RPMI8226 (cell line): ENCODE measurements at places on chromosomes 5 and 9.

DNA sequence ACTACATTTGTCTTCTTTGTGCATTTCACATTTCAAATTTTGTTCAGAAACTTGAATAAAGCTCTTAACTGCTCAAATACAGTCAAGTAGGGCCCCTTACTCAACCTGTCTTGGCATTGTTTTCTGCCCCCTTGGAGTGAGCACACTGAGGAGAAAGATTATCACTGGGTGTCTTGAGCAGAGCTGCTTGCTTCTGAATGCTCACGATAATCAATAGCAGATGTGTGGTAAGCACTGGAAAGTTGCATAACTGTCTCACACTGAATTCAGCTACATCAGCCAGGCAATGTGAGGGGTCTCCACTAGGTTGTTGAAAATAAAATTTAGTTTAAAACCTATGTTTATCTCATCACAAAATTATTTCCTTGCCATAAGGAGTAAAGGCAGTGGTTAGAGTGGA is 7.8 kb upstream of the TNFAIP8 start:
- DNase-seq: no peak

DNA sequence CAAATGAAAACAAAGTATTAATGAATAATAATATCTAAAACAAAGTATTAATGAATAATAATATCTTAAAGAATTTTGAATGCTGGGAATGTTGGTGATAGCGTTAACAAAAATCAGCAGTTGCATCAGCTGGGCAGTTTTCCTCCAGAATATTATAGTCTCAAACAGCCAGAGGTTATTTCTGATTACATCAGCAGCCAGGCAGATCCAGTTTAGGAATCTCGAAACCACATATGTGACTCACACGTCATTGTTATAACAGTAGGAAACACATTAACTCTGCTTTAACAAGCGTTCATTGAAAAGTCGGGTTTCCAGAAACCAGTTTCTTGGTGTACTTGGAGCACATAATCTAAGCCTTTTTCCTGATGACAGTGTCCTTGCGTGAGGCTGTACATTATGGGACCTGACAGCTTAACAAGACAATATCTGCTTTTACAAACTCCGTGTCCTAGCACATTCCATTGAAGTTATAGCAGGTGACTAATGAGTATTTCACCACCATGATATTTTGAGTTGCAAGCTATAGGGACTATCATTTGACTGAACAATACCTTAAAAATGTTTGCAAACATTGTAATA is 559.5 kb upstream of the KLF4 start:
- DNase-seq: no peak

- no peak for DNase-seq
Observed at GRCh38 chr9:134189145-134189469, 24.7 kb upstream of the RNU6ATAC start.

GRCh38 chr9:106218427-106218826 is 524.1 kb downstream of the TMEM38B start:
- no peak for DNase-seq

DNA sequence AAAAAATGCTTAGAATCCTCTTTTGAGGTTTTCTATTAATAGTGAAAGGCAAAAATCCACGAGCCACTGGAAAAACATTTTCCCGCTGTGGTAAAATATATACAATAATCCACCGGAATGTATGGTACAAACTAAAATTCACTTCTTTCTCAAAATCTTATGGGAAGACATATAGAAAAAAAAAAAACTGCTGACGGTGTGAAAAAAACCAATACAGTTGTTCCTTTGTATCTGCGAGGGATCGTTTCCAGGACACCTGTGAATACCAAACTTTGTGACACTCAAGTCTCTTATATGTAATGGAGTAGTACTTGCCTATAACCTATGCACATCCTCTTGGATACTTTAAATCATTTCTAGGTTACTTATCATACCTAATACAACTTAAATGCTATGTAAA is 13.3 kb downstream of the DIRAS2 start:
- no peak for DNase-seq

DNA sequence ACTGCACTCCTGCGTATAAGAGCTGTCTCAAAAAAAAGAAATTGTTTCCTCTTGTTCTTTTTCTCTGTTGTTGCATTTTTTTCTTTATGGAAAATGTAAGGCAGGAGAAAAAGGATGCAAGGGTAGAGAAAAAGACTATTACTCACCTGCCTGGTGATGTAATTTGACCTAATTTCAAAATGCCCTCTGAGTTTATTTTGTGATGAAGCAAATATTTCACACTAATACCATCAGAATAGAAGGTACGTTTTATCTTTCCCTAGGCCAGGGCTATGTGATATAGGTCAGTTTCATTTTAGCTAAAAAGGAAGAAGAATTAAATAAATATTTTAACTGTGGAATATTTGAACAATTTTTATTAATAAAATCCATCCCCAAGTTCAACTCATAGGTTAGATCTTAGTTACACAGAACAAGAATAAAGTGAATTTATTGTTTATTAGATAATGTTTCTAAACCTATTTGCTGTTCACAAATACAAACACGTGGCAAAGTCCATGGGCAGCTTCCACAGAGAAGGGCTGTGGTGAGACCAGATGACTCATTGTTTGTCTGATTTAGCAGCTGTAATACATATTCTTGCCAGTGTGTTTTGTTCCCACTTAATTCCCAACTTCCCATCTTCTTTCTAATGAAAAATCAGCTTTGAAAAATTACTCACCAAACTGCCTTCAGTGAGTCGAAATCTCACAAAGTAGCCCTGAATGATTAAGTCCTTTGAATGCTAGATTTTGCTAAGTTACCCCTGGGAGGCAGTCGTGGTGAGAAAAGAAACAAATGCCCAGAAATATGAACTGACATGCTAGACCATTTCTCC is 52.8 kb upstream of the CCDC112 start:
- DNase-seq: peak; percentile 63

DNA sequence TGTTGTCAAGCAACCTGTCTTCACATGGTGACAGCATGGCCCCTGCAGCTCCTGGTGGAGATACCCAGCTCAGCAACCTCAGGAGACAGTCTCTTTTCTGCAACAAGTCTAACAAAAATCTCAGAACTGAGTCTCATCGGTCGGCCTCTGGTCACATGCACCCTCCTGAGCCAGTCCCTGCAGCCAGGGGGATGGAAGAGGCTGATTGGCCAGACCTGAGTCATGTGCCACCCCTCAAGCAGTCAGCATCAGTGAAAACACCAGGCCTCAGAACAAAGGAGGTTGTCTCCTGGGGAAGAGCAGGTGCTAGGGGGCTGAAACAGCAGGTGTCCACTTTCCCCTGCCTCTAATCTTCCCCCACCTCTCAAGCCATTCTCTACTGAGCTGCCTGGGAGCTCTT is 54.4 kb downstream of the SMIM23 start:
- DNase-seq: peak; percentile 15

DNA sequence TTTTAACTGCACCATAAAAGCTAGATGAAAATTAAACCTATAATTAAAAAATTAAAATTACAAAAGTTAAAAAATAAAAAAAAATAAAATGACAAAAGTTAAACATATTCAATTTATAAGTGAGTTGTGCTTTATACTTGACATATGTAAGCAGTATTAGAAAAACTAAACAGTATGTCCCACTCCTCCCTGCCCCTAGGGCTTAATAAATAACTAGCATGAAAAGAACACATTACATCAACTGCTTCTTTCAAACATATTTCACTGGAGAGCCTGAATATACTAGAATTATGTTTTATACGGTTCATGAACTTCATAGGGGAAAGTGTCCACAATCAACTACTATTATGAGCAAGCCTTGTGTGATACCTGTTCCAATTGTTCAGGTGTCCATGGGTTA is 47.6 kb downstream of the ECPAS start:
- no peak for DNase-seq

GRCh38 chr5:126954981-126955380 is 75.4 kb downstream of the MARCHF3 start:
- no peak for DNase-seq

GRCh38 chr9:100756217-100756616 is 178.3 kb downstream of the CAVIN4 start:
- DNase-seq: no peak

- DNase-seq: no peak
Observed at GRCh38 chr5:27598576-27598975, 560.2 kb upstream of the CDH9 start.

DNA sequence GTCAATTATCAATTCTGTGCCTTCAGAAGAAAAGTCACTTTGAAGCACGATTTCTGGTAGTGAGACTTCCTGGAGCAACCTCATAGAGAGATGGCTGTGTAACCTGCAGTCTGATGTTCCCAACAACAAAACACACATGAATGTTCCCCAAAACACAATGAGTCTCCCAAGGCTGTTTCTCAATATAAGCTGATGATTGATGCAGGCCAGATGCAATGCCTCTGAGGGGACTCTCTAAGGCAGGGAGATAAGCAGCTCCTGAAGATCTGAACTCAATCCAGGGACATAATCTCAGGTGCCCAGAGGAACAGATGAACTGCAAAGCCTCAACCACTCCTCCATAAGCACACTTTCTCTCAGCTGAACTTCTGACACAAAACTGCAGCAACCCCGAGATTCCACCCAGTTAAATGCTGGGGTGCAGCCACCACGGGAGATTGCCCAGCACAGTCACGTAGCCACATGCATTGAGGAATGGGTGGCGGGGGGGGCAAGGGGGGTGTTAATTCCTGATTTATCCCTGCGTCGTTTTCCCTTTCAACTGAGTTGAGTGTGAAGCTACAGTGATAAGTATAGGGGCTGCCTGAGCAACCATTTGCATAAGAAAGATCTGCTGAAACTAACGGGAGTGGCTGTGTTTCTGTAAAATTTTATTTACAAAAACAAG is 122.7 kb upstream of the RASEF start:
- DNase-seq: no peak

GRCh38 chr5:143717400-143717799 is 94.6 kb upstream of the HMHB1 start:
- DNase-seq: no peak

GRCh38 chr9:128280084-128280622 is 4.1 kb downstream of the SWI5 start:
- no peak for DNase-seq

- DNase-seq: peak; percentile 25
Observed at GRCh38 chr9:104780796-104781395, 17.0 kb downstream of the NIPSNAP3B start.

DNA sequence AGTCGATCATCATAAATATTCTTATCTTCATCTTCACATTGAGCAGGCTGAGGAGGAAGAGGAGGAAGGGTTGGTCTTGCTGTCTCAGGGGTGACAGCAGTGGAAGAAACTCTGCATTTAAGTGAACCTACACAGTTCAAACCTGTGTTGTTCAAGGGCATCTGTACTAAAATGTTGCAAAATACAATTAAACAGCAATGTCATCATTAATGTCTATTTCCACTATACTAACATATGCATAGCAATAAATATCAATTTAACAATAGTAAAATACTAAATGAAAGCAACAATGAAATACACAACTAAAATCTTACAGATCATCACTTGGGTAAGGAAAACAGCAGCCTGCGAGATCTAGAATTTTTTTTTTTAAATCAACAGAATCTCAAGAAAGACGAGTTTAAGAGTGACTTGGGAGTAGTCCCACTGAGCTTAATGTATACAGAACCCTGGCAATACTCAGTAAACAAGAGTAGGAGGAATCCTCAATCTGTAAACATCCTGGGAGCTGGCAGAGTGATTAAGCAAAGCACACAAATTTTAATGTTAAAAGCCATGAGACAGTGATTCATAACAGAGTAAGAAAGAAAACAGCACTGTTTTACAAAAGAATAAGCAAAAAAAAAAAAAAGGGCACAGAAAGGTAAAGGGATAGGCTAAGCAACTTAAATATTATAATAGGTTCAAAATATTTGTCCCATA is 10.0 kb downstream of the HOMER1 start:
- DNase-seq: no peak

DNA sequence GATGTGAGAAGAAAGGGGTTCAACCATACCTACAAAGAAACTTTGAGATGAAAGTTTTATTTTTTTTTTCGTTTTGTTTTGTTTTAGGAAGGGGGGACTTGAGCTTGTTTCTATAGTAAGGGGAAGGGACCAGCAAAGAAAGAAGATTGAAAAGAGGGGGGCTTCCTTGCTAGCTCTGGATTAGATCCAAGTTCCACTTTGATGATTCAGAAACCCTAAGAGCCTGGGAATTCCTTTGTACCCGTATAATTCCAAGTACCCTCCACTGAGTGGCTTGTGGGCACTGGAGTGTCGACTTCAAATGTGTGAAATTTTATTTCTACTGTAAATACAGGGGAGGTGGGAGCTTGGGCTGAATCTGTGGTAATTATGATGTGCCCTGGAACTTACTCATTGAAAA is 10.9 kb downstream of the MAMDC2 start:
- DNase-seq: no peak

DNA sequence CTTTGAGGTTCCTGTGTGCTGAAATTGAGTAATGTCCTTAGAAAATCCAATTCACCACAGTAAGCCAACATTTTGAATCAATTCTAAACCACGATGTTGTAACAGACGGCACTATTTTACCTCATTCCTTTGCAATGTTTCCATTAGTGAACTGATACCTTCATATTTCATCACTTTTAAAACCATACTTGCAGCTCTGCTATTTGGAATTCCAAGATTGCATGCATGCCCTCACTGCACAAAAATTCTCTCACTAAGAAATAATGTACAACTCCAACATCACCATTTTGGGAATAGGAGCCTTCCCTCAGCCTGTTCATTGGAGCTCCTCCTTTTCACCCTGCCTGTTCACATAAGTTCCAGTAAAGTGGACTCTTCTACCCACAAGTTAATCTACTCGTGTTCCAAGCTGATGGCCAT is 74.8 kb upstream of the TGFBR1 start:
- no peak for DNase-seq

- DNase-seq: no peak
Observed at GRCh38 chr9:115786321-115786720, 367.3 kb upstream of the PAPPA start.

GRCh38 chr5:133610489-133611356 is 1.6 kb downstream of the FSTL4 start:
- peak; percentile 86 for DNase-seq

DNA sequence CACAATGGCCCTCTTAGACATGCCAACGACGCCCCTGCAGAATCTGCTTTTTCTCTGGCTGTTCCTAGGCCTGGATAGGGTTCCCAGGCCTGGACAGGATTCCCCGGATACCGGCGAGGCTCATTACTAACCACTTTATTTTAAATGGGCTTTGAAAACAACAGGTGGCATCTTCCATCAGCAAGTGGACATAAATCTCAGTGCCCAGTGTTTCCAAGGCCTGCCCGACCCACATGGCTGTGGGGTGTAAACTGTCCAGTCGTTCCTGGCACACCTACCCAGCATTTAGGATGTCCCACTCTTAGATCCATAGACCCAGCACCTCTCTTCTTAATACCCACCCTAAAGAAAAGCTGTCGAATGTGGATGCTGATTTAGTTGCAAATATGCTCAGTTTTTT is 896 bp downstream of the CMBL start:
- DNase-seq: no peak

- DNase-seq: peak; percentile 92
Observed at GRCh38 chr9:129235931-129236331, 57.9 kb upstream of the IER5L start.
